ENCODE measurements at places on chromosomes 4 and X.

- DNase-seq, result no peak
Observed at GRCh38 chr4:94519925-94520789, 68.4 kb downstream of the PDLIM5 start.

DNA sequence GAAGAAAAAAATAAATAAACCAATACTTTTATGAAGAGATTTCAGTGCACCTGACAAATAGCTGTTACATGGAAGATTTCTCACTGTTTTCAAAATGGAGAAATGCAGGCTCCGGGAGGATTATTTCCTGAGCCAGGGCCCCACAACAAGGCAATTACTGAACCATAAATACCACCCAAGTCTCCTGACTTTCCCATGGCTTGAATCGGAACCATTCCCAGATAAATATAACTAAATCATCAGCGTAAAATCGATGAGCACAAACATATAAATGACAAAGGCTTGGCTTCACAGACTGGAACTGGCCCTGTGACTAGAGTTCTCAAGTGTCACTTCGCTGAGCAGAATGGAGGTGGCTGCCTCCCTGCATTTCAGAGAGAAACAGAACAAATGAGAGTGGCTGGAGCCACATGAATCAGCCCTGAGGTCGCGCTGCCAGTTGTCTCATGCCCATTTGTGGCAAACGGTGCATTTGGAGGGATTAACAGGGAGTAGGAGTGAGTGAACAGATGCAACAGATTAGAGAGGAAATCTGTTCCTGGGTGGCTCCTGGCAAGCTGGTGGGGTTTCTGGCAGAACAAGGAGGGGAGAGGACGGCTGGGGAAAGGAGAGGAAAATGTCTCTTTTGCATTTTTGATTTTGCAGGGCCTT lies 57.3 kb upstream of the STIM2 start:
- DNase-seq, result no peak

DNA sequence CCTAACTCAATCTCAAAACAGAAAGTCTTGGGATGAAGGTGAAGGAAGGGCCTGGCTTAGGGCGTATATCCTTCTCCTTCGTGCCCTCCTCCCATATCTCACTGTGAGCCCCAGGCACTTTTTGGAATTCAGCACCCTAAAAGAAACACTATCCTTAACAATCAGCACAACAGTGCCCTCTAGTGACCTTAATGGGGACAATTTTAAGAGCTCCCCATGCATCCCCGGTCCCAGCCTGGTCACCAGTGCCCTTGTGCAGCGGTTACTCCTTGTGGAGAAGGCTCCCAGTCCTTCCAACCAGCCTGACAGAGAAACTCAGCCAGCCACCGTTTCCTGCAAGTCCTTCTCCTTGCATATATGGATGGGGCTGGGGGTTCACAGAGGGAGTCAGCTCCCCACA lies 4.2 kb downstream of the PAK3 start:
- DNase-seq, result no peak

GRCh38 chrX:9362363-9362928 lies 102.4 kb upstream of the TBL1X start:
- no peak for DNase-seq

- no peak for DNase-seq
Observed at GRCh38 chr4:1367230-1367935, 20.4 kb downstream of the UVSSA start.

GRCh38 chr4:56803471-56803870 lies 18.0 kb downstream of the SPINK2 start:
- no peak for DNase-seq

DNA sequence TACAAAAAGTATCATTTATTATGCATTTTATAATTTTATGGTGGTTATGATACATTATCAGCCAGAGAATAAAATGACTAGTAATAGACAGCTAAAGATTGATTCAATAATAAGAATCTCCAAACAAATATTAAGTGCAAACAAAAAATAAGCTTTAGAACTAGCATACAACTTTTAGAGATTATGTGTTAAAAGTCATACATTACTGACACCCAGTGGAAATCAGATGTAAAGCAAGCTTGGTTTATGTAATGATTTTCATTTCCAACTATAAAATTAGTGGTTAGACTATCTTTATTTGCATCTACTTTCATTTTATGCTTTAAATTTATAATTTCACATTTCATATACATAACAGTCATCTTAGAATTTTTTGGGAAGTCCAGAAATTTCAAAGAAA lies 57.7 kb downstream of the IL13RA2 start:
- DNase-seq, result no peak

DNA sequence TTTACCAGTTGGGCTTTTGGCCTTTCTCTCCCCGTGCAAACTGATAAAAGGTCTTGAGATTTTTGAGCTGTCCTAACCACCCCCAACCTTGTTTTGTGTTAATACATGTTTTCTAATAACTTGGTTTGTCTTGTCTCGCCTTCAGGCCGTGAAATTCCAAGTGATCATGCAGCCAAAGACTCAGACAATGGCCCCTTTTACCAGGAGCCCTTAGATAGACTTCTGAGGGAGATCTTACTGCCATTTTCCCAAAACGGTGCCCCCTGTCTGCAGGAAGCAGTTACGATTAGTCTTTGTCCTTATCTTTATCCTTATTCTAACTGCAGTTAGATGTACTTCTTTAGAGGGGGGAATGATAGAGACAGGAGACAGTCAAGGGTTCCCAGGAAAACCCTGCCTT lies 245.3 kb upstream of the HDX start:
- DNase-seq, result no peak

DNA sequence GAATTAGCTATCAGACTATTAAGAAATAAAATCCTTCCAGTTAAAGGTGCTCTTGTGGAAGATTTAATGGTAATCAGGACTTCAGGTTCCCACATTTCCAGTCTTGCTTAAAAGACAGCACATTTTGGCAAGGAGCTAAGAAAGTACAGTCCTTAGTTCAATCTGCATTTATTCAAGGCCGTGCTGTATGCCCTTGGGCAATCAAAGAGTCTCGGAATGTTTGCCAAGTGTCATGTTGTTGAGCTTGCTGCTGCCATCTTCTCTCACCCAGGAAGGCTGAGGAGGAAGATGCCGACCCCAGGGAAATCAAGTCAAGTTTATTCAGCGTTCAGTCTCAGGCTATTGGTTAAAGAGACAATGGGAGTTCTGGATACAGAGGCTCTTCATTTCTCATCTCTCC lies 388.1 kb upstream of the IGFBP7 start:
- DNase-seq, result no peak

DNA sequence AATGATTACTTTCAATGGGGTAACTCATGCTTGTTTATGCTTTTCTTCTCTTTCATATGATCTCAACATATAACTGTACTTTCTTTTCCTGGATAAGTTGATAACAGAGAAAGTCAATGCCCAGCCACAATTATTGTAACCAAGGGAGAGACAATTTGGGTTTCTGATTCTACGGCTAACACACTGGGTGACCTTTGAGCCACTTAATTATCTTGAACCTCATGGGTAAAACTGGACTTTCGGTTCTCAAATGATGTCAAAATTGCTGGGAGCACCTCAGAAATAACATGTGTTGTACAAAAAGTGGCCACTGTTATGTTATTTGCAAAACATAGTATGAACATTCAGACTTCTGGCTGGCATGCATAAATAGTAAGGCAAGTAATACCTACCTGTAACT lies 79.6 kb upstream of the MCF2 start:
- DNase-seq, result no peak

- no peak for DNase-seq
Observed at GRCh38 chr4:71607780-71608677, 175.8 kb downstream of the GC start.

- DNase-seq, result no peak
Observed at GRCh38 chr4:26583538-26583864, 383 bp upstream of the TBC1D19 start.

- DNase-seq, result no peak
Observed at GRCh38 chr4:81468678-81469077, 3.0 kb downstream of the RASGEF1B start.

DNA sequence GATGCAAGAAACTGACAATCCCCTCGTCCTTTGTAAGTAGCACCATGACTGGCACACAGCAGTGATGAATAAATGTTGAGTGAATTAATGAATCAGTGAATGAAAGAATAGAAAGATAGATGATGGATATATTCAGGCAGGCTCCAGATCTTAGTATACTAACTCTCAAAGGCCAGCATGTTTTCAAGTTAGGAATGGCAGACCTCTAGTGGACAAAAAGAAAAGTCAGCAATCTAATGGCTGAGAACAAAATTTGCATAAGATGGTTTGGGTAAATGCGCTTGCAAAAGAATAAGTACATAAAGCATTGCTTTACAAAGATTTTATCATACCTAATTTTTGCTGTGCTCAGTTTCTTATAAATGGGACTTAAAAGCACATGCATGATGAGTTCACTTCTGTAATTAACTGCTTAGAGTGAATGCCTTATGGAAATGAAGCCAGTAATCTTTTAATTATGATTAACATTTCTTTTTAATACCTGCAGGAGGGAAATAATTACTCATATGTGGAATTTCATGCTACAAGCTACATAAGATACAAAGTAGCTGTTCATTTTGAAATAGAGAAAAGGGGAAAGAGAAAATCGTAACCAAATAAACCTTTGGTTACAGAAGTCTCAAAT lies 126.9 kb upstream of the GPRIN3 start:
- no peak for DNase-seq

DNA sequence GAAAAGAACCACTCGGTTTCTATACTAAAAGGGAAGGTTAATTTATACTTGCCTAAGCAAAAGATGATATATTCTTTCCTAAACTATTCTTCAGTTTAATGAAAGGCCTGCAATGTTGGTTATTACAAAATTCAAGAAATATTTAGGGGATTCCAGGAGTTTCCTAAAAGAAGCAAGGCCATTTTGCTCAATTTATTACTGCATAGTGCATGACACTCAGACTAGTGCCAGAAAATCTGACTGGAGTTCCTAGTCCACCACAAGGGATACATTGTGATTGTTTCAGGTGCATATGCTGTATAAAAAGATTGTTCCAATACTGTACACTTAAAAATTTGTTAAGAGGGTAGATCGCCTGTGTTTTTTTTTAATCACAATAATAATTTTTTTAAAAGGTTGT lies 78.7 kb downstream of the CAPN6 start:
- DNase-seq, result no peak

DNA sequence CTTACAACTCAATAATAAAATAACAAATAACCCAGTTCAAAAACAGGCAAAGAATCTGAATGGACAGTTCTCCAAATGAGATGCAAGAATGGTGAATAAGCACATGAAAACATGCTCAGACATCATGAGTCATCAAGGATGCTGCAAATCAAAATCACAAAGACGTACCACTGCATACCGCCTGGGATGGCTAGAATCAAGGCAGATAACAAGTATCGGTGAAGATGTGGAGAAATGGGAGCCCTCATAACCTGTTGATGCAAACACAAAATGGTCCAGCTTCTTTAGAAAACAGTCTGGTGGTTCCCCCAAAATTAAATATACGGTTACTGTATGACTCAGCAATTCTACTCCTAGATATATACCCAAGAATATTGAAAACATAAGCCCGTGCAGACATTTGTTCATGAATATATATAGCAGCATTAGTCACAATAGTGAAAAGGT lies 32.5 kb downstream of the AKAP4 start:
- no peak for DNase-seq
